ENCODE measurements at places on chromosomes 3 and 15. TPM values are rescaled to one million over a fixed set of nuclear protein-coding genes. Genes with fewer than 3 reads are reported as not detected.

SCN5A gene
- 0.70 TPM for total RNA-seq

ACTRT3 gene
- 2.8 TPM for total RNA-seq

ZIC1 gene
- not detected for total RNA-seq

TCF12 gene
- total RNA-seq = 46.6 TPM

DUOXA2 gene
- not detected for total RNA-seq

LRTM1 gene
- total RNA-seq = not detected

PTH1R gene
- 0.37 TPM for total RNA-seq

TMC3 gene
- not detected for total RNA-seq

A4GNT gene
- total RNA-seq = not detected

PAQR9 gene
- 3.0 TPM for total RNA-seq

Measured in A549 treated with CpdA at 1 μM for 4 hours (cell line).